ENCODE measurements at places on chromosomes 13 and 19.

DNA sequence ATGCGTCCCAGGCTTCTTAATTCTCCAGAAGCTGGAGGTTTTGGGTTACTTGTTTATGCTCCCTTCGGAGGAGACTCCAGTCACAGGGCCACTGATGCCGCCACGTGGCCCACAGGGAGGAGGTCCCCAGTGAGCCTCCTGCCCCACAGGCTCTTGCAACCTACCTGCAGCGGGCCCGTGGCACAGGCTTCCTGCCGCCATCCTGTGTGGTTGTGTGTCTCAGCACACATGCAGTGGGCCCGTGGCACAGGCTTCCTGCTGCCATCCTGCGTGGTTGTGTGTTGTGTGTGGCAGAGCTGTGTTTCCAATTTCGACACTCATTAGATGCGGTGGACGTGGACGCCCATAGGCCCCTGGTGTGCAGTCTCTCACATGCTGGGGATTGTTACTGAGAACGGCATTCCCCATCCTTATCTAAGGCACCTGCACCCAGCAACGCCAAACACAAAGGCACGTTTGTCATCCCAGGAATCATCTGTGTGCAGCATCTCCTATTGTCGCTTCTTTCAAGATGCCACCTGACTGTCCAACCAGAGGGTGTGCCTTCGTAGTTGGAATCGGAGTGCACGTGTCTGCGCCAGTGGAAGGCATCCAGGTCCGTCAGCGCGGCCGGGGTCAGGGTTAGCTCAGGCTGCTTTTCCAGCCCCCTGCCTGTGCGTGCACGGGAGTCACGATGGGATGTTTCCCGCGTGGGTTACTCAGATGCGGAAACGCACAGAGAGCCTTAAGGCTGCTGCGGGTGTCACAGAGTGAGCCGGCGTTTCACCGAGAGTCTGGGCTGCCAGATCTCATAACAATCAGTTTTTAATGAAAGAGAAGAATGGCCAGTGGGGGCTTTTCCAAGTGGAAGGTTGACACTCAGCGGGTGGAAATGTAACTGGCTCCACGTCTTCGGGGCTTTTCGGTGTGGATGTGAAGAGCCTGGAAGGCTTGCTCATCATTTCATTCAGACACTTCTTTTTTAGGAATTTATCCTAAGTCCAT, 119.8 kb downstream of the ATP11A start:
- DNase-seq: no peak

GRCh38 chr13:59979589-59979988, 184.1 kb downstream of the DIAPH3 start:
- DNase-seq: no peak

GRCh38 chr19:28727480-28728159, 485.3 kb downstream of the UQCRFS1 start:
- DNase-seq: no peak

GRCh38 chr19:41746593-41747227, 8.6 kb upstream of the CEACAM6 start:
- no peak for DNase-seq

DNA sequence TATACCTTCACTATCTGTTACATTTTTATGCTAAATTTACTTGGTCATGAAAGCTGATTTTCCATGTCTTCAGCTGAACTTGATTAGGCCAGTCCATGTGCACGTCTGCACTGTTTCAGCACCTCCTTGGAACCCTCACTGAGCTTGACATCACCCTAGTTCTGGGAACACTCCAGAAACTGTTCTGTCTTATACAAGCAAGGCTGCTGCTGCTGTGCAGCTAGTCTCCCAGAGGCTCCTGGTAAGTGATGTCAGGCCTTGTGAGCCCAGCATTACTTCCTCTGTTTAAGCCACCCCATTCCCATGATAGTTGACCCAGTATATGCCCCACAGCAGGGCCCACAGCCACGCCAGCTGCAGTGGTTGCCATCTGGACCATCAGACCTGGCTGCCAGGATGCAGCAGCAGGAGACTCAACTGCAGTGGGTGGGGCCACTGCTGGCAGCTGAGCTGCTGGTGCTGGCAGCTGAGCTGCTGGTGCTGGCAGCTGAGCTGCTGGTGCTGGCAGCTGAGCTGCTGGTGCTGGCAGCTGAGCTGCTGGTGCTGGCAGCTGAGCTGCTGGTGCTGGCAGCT, 90.5 kb upstream of the AKAP11 start:
- DNase-seq: no peak

GRCh38 chr13:111040830-111041229, 74.3 kb upstream of the ARHGEF7 start:
- no peak for DNase-seq

DNA sequence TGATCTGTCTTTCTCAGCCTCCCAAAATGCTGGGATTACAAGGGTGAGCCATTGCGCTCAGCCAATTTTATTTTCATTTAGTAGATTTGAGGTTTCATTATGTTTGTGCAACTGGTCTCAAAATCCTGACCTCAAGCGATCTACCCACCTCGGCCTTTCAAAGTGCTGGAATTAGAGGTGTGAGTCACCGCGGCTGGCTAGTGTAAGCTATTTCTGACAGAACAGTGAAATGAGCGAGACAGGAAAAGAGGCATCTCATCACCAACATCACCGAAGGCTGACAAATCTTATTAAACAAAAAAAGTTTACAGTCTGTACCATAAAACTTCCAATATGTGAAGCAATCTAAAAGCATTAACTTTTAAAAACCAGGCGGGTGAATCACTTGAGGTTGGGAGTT, 12.2 kb upstream of the ZNF888 start:
- DNase-seq: no peak

- DNase-seq: no peak
Measured at GRCh38 chr13:49953560-49953959, 17.4 kb upstream of the SPRYD7 start.

DNA sequence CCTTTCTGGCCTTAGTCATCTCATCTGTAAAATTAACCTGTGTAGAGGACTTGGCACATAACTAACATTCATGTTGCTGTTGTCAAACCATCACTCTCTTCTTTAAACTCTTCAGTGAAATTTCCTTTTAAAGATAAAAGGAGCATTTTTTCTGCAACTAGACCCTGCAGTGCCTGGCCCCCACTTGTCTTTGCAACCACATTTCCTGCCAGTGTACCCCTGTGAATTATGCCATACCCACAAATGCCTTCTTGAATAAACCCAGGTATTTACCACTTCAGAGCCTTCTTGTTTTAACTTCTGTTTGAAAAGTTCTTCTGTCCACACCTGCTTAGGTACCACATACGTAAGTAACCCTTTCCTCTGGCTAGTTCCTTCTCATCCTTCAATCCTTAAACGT, 118.8 kb downstream of the CDK8 start:
- no peak for DNase-seq

DNA sequence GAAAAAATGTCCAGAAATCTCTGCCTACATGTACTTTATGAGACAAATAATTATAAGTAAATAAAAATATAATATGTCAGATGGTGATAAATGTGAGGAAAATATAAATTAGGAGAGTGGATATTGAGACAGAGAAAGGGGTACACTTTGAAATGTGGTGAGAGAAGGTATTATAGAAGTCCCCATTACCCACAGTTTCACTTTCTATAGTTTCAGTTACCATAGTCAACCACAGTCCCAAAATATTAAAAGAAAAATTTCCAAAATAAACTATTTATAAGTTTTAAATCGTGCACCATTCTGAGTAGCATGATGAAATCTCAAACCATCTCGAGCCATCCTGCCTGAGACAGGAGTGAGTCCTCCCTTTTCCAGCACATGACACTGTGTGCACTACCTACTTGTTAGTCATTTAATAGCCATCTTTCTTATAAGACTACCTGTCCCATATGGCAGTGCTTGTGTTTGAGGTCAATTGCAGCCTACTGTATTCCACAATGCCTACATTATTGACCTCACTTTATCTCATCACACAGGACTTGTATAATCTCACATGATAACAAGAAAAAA, 653.7 kb downstream of the DACH1 start:
- no peak for DNase-seq

DNA sequence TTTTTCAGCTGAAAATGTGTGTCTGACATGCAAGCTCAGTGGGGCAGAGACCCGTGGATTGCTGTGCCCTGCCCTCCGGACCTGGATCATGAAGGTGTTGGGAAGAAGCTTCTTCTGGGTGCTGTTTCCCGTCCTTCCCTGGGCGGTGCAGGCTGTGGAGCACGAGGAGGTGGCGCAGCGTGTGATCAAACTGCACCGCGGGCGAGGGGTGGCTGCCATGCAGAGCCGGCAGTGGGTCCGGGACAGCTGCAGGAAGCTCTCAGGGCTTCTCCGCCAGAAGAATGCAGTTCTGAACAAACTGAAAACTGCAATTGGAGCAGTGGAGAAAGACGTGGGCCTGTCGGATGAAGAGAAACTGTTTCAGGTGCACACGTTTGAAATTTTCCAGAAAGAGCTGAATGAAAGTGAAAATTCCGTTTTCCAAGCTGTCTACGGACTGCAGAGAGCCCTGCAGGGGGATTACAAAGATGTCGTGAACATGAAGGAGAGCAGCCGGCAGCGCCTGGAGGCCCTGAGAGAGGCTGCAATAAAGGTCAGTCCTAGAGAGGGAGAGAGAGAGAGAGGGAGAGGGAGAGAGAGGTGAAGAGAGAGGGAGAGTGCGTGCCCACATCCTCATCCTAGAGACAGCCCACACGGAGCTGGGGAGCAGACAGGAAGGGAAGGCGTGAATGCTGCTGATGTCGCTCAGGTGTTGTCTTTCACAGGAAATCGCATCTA, 5.1 kb upstream of the DCUN1D2 start:
- no peak for DNase-seq

- DNase-seq: no peak
Measured at GRCh38 chr13:20105161-20105689, 55.6 kb downstream of the GJA3 start.
